ENCODE measurements at places on chromosomes 5 and 9.

GRCh38 chr9:113665064-113665463 lies 201.5 kb downstream of the RGS3 start:
- no peak for DNase-seq

DNA sequence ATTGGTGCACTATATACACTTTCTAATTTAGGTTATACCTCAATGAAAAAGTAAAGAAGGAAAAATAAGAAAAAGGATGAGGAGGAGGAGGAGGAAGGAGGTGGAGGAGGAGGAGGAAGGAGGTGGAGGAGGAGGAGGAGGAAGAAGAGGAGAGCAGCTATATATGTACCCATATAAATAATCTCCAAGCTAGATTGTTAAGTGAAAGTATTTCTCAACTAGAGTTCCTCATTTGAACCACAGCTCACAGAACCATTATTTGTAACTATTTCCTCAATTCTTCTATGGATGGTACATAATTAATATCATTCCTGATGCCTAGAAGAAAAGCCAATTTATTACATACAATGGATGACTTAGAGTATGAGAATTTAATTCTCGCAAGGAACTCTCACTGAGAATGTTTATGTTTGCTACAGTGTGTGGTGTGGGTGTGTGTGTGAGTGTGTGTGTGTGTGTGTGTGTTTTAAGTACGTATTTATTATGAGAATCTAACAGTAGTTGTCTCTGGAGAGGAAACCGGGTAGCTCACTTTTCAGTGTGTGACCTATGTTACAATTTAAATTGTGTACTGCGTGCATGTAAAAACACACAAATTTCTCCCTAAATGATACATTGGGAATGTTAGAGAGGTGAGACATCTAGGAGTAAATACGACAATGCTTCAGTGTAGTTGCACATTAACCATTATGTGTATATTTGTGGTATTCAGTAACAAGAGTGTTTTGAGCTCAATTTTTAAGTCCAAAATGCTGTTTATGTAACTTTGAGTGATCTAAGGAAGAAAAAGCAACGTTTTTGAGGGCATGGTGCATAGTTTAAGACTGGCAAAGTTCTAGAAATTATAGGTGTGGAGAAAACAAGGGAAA lies 20.2 kb upstream of the NREP start:
- DNase-seq = no peak

DNA sequence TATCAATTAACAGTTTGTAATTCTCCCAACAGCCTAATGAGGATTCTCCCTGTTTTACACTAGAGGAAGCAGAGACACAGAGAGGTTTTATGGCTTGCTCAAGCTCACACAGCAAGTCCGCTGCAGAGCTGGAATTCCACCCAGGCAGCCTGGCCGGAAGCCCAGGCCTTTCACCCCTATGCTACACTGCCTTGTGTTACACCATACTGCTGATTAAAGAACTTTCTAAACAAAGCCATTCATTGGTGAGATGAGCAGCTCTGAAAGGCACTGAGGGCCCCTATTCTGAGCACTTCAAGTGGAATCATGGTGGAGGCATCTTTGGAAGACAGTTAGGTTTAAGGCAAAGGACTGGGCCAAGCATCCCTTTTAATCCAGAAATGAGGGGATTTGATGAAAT lies 14.7 kb upstream of the LARP1 start:
- DNase-seq = no peak

- DNase-seq = no peak
Observed at GRCh38 chr5:32551865-32552264, 33.5 kb upstream of the SUB1 start.

GRCh38 chr5:173032730-173033129 lies 23.4 kb upstream of the CREBRF start:
- no peak for DNase-seq

DNA sequence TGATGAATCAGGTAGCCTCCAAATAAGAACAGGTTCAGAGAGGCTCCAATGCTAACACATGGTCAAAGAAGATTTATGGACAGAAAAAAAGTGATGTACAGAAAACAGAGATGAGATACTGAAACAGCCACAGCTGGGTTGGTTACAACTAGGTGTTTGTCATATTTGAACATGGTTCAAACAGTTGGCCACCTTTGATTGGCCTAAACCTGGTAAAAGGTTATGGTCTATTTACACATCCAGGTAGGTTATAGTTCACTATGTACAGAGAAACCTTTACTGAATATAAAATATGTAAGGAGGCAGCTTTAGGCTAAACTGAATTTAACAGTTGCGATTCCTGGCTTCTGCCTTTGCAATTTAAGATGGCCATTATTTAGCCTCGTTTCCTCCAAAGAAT lies 134.0 kb upstream of the ZNF366 start:
- no peak for DNase-seq

DNA sequence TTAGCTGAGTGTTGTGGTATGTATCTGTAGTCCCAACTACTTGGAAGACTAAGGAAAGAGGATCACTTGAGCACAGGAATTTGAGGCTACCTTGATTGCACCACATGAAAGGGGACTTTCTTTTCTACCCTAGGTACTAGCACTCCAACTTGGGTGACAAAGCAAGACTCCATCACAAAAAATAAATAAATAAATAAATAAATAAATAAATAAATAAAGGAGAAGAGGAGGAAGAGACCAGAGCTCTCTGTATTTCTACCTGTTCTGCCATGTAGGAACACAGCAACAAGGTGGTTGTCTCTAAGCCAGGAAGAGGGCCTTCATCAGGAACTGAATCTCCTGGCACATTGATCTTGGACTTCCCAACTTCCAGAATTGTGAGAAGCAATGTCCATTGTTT lies 118.6 kb downstream of the HMHB1 start:
- no peak for DNase-seq

DNA sequence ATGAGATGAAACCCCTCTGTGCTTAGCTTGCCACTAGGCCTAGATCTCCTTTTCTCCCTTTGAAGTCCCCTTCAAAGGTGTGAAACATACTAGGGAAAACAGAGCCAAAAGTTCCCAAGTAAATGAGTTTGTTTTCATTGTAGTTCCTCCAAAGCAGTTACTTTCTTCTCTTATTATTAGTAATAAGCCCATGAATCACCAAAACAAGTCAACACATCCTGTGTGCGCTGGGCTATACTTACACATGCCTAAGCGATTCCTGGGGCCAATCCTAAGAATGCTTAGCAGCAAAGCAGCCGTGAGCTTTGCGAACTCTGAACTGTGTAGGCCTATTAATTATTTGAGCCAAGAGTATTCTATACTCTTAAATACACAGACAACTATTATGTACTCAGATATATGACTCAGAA lies 7.6 kb downstream of the ENC1 start:
- DNase-seq = no peak

- DNase-seq = no peak
Observed at GRCh38 chr5:32559921-32560320, 25.4 kb upstream of the SUB1 start.

GRCh38 chr5:10674582-10674981 lies 86.5 kb downstream of the DAP start:
- no peak for DNase-seq

DNA sequence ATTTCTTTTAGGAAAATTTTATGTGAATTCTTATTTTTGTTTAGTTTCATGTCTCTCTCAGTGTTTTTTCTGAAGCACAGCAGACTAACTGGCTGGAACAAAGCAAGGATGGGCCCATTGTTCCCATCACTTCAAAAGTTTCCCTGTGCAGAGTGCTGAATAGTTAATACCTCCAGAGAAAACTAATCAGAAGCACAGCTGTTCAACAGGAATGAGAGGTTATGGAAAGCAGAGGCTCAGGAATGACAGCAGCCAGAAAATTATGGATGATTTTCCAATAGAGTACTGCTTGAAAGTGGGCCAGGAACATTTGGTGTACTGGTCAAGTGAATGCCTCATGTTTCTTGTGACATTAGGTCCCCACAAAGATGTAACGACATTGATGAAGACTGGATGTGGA lies 173.0 kb upstream of the TARS1 start:
- no peak for DNase-seq

DNA sequence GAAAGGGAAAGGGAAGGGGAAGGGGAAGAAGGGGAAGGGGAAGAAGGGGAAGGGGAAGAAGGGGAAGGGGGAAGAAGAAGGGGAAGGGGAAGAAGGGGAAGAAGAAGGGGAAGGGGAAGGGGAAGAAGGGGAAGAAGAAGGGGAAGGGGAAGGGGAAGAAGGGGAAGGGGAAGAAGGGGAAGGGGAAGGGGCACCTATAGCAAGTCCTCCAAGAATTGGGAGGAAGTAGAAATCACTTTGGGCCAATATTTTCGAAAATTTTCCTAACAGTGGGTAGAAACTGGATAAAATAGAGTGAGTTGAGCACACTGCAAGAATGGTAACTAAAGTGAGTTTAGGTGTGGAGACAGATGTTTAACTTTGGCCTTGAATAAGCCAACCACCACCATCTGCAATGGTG lies 915.3 kb downstream of the DNAH5 start:
- no peak for DNase-seq

DNA sequence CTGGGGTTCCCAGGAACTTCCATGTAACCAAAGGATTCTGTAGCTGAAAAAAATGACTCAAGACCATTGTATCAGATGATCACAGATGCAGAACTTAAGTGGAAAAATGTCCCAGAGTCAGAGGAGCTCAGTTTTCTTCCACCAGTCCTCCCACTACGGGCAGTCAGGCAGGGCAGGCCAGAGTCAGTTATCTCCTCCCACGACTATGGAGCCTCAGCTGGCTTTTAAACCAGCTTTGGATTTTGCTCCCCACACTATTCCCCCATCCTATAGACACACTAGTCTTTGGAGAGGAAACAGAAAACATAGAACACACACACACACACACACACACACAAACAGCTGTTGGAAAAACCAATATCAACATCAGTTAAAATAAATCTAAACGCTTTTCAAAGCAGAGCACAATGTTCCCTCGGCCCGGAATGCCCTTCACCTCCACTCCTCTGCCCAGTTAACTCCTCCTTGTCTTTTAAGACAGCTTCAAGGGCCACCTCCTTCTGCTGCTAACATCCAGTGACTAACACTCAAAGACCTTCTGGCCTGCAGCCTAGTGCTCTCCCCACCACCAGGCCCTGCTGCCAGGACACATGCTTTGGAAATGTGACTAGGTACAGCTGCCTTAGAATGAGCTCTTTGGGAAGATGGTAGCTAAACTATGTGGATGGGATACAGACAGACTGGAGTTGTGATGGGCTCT lies 56.8 kb downstream of the NIPAL4 start:
- no peak for DNase-seq

DNA sequence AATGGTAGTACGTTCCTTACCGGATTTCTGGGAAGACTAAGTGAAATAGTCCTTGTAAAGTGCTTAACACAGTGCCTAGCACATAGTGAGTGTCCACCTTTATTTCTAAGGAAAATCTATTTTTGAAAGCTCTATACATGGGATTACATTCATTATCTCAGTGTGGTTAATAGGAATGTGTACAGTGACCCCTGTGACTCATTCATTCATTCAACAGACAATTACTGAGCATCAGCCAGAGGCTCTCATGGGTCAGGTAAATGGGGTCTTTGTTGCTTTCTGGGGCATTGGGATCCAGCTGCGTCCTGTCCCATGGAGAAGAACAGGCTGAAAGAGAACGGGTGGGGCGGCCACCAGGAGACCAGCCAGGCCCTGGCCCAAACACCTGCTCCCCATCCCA lies 226.2 kb upstream of the TBC1D2 start:
- DNase-seq = no peak

DNA sequence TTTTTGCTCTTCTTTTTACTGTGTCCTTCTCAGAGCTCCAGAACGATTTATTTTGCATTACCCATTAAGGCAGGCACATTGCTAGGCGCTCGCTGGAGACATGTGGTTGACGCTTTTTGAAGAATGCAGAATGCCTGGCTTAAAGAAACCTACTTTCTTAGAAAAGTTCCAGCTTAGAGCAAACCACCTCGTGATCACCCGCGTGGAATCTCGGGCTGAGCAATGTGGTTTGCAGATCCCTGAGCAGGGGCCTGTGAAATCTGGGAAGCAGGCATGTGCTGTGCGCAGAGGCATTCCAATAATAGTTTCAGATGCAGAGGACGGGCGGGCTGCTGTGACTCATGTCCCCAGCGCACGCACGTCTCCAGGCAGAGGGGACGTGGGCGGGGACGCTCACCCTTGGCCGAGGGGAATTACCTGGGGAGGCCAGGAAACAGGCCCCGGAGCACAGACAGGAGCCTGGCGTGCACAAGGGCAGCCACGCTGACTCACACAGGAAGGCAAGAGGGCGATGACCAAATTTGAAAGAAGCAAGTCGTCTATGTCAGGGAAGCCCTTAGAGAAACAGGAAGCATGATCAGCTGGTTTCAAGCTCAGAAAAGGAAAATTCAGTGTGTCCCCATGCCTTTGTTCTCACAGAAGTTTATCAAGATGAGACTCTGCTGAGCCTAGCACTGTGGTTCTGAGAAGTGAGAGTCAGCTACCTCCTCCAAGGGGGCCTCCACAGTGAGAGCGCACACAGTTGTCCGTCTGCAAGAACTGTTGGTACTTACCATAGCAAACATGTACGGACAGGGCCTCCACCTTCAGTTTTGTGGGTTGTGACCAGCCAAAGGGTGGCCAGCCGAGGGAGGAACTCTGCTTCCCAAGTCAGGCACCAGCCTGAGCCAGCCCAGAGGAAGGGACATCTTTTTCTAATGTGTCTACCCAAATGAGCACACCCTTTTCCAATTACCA lies 218.6 kb downstream of the PIK3R1 start:
- peak; percentile 87 for DNase-seq

DNA sequence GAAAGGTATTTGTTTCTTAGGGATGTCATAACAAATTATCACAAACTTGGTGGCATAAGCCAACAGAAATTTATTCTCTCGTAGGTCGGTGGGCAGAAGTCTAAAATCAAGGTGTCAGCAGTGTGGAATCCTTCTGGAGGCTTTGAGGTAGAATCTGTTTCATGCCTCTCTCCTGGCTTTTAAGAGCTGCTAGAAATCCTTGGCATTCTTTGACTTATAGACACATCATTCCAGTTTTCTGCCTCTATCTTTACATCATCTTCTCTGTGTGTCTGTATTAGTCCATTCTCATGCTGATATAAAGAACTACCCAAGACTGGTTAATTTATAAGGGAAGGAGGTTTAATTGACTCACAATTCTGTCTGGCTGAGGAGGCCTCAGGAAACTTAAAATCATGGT lies 488.1 kb upstream of the PAPPA start:
- no peak for DNase-seq

GRCh38 chr5:53068291-53068836 lies 41.2 kb downstream of the MOCS2 start:
- no peak for DNase-seq

DNA sequence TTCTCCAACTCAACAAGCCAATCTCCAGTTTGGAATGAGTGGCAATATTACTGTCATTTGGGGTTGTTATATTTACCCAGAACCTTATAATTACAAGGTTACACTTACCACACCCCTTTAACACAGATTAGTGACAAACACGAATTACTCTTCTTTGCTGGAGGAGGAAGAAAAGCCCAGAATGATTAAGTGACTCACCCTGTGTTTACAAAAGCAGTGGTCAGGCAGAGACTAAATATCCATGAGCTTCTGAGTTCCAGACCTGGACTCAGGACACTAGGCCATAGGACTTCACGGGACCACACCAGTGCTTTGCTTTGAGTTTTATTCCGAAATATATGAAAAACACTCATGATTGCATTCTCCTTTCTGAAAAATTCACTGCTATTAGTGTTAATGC lies 370.8 kb downstream of the TLE1 start:
- no peak for DNase-seq
